Thoracic aorta endothelial cell (primary cell): ENCODE measurements at places on chromosomes 2 and 18. TPM values are rescaled to one million over a fixed set of nuclear protein-coding genes. Genes with fewer than 3 reads are reported as not detected.

SRD5A2 gene
- total RNA-seq: under 0.01 TPM in 1 of 2 replicates, not detected in the other

ZNF396 gene
- 0.40 and 1.3 TPM in 2 replicates for total RNA-seq

SPATS2L gene
- total RNA-seq: 52.8 and 56.6 TPM in 2 replicates

BZW1 gene
- total RNA-seq: 1,049 and 1,370 TPM in 2 replicates

TMEM247 gene
- not detected in 2 replicates for total RNA-seq

EMILIN1 gene
- 7.6 and 9.8 TPM in 2 replicates for total RNA-seq

CYP27A1 gene
- total RNA-seq: 4.1 and 6.4 TPM in 2 replicates

FOXD4L1 gene
- 0.13 TPM in 1 of 2 replicates, not detected in the other for total RNA-seq

ARPC2 gene
- total RNA-seq: 541 and 551 TPM in 2 replicates

VSNL1 gene
- total RNA-seq: not detected in 2 replicates

FRZB gene
- total RNA-seq: not detected in 2 replicates

NEB gene
- total RNA-seq: 1.2 and 1.3 TPM in 2 replicates

KCNG2 gene
- total RNA-seq: not detected in 2 replicates

SPP2 gene
- total RNA-seq: not detected in 2 replicates

ARMC9 gene
- total RNA-seq: 16.7 and 27.4 TPM in 2 replicates

RAD51AP2 gene
- total RNA-seq: not detected in 2 replicates

TEKT4 gene
- not detected in 2 replicates for total RNA-seq

CD8A gene
- not detected in 2 replicates for total RNA-seq

EFR3B gene
- 0.13 and 0.22 TPM in 2 replicates for total RNA-seq

ANKRD29 gene
- 0.27 and 2.2 TPM in 2 replicates for total RNA-seq

KANSL3 gene
- total RNA-seq: 30.3 and 43.1 TPM in 2 replicates

MROH2A gene
- not detected in 2 replicates for total RNA-seq

MERTK gene
- 33.3 and 34.6 TPM in 2 replicates for total RNA-seq

DLGAP1 gene
- total RNA-seq: 0.27 and 2.2 TPM in 2 replicates

KYNU gene
- total RNA-seq: 0.43 TPM in 1 of 2 replicates, not detected in the other

SH3BP4 gene
- total RNA-seq: 85.7 and 105 TPM in 2 replicates

NT5C1B gene
- not detected in 2 replicates for total RNA-seq

NAT8 gene
- total RNA-seq: not detected in 2 replicates

EML6 gene
- total RNA-seq: 0.72 and 0.80 TPM in 2 replicates

PJVK gene
- total RNA-seq: 0.80 and 1.5 TPM in 2 replicates

ARL6IP6 gene
- total RNA-seq: 60.9 and 69.8 TPM in 2 replicates

PSMA8 gene
- total RNA-seq: not detected in 2 replicates

VAPA gene
- 378 and 388 TPM in 2 replicates for total RNA-seq

GPR45 gene
- total RNA-seq: not detected in 2 replicates

CD302 gene
- 15.9 and 16.1 TPM in 2 replicates for total RNA-seq

SMYD1 gene
- not detected in 2 replicates for total RNA-seq

VAMP5 gene
- 47.5 and 56.0 TPM in 2 replicates for total RNA-seq

IL36RN gene
- not detected in 2 replicates for total RNA-seq

REG3G gene
- total RNA-seq: not detected in 2 replicates

NPHP1 gene
- 6.1 and 7.9 TPM in 2 replicates for total RNA-seq

EPHA4 gene
- 35.8 and 46.7 TPM in 2 replicates for total RNA-seq

ALPG gene
- total RNA-seq: not detected in 2 replicates

TUBB6 gene
- total RNA-seq: 706 and 842 TPM in 2 replicates

UGT1A10 gene
- total RNA-seq: not detected in 2 replicates
